ENCODE measurements at places on chromosomes 16 and 17.
A peak's percentile ranks its signal among the peaks of the same experiment; 100 is the strongest.

DNA sequence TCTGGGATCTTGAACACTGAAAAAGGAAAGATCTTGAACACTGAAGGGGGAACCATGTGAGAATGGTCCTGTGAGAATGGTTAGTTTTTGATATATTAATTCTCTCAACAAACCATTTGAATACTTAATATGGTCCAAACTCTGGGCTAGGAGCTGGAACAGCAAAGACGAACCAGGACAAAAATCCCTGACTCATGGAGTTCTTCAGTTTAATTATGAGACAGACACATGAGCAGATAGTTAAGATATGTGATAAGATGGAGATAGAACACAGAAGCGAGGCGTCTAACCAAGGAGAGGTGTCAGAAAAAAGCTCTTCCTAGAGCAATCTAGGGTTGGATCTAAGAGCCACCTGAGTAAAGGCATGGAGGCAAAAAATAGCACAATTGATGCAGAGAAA is 1.6 kb downstream of the CKLF start:
- no peak for DNase-seq
- H3K27ac ChIP-seq: no peak overlapping the region
- no peaks in the 10 kb centered on the region for H3K36me3 ChIP-seq

- H3K4me3 ChIP-seq: peak overlapping the region; percentile 59
- peak overlapping the region; percentile 76 for H3K27ac ChIP-seq
- no peaks in the 10 kb centered on the region for H3K27me3 ChIP-seq
- peak; percentile 69 for DNase-seq
These were observed 27.8 kb downstream of the BAHCC1 start for GRCh38 chr17:81422776-81423697.

DNA sequence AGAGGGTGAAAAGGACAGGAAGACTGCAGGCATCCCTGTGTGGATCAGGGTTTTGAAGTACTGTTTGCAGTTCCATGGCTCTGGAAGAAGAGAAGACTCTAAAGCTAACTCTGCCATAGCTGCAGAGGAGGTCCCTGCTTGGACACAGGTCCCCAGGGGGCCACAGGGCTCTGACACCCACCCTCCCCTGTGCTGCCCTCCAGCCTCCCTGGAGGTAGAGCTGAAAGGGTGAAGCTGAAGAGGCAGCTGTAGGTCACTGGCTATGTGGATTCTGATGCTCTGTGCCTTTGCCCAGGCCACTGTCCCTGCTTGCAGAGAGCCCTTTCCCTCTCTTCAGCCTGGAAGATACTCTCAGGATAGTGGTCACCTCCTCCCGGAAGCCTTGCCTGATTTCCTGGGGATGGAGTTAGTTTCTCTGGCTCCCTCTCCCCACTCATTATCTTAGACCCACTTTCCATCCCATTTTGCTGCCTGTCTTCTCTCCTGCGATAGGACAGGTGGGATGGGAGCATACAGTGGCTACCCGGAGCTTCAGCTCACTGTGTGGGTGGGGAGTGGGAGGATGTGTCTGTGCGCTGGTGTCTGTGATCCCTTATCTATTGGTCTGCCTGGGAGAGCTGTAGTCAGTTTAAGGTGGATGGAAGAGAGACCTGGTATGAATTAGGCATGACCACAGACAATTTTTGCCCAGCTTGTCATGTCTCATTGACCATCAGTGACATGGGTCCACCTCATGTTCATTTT is 89.8 kb upstream of the TMEM97 start:
- H3K4me3 ChIP-seq: no peak overlapping the region
- H3K27me3 ChIP-seq: no peaks in the 10 kb centered on the region
- no peaks in the 10 kb centered on the region for H3K36me3 ChIP-seq
- H3K27ac ChIP-seq: no peak overlapping the region
- no peaks in the 10 kb centered on the region for H3K4me1 ChIP-seq
- no peak for DNase-seq

- H3K27ac ChIP-seq: peak overlapping the region; percentile 33
- peak; percentile 22 for DNase-seq
- peaks cover 8% of the 10 kb centered on the region for H3K4me1 ChIP-seq
- no peaks in the 10 kb centered on the region for H3K27me3 ChIP-seq
- no peaks in the 10 kb centered on the region for H3K36me3 ChIP-seq
These were observed 77.6 kb downstream of the CMIP start for GRCh38 chr16:81522108-81522701.

- DNase-seq: no peak
- H3K4me3 ChIP-seq: no peak overlapping the region
These were observed 61.5 kb upstream of the B4GALNT2 start for GRCh38 chr17:49071106-49071505.

- no peaks in the 10 kb centered on the region for H3K27me3 ChIP-seq
- DNase-seq: peak; percentile 79
- H3K4me3 ChIP-seq: peak overlapping the region; percentile 54
- H3K27ac ChIP-seq: peak overlapping the region; percentile 89
These were observed 14.4 kb upstream of the FAAP100 start for GRCh38 chr17:81566461-81567126.

GRCh38 chr17:67554634-67555033 is 163.1 kb upstream of the NOL11 start:
- H3K4me3 ChIP-seq: no peak overlapping the region
- H3K27me3 ChIP-seq: no peaks in the 10 kb centered on the region
- H3K27ac ChIP-seq: no peak overlapping the region
- DNase-seq: no peak

- no peak for DNase-seq
- H3K27ac ChIP-seq: no peak overlapping the region
- H3K4me1 ChIP-seq: no peaks in the 10 kb centered on the region
- no peaks in the 10 kb centered on the region for H3K36me3 ChIP-seq
- no peak overlapping the region for H3K4me3 ChIP-seq
- no peaks in the 10 kb centered on the region for H3K27me3 ChIP-seq
These were observed 6.8 kb downstream of the FSCN2 start for GRCh38 chr17:81535007-81535328.

GRCh38 chr16:23823475-23824384 is 12.1 kb upstream of the PRKCB start:
- H3K27me3 ChIP-seq: peaks cover 5% of the 10 kb centered on the region
- no peak overlapping the region for H3K27ac ChIP-seq
- no peak for DNase-seq
- H3K4me1 ChIP-seq: no peaks in the 10 kb centered on the region
- no peaks in the 10 kb centered on the region for H3K36me3 ChIP-seq
- no peak overlapping the region for H3K4me3 ChIP-seq

DNA sequence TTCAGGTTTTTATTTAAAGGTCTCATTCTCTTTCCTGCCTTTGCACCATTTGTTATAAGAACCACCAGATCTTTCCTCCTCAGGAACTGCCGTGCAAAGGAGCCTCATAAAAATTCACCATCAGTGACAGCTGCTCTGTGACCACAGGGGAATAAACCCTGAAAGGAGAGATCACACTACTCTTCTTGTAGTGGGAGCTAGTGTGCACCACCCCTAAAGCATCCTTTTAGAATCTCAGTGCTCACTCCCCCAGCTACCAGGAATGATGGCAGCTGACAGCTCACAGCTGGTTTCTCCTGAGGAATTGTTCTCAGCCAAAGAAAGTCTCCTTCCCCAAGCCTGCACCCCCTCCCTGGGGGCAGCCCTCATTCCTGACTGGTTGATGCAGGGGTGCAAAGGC is 18.7 kb downstream of the VAT1L start:
- no peaks in the 10 kb centered on the region for H3K4me1 ChIP-seq
- H3K4me3 ChIP-seq: no peak overlapping the region
- no peak for DNase-seq
- H3K27ac ChIP-seq: no peak overlapping the region

DNA sequence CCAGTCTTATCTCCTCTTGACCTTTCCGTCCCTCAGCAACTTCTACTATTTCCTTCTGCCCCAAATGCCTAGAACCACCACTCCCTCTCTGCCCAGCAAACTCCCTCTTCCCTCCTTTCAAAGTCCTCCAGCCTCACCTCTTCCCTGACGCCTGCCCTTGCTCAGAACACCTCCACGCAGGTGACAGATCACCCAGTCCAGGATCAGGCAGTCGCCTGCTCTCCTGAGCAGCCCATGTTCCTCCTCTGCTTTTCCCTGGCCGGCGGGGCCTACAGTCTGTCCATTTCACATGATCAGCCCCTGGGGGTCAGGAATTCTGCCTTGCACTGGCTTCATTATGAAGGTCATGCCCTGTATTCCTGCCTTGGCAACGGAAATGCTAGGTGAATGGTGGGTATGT is 422 bp downstream of the CD300LF start:
- H3K4me1 ChIP-seq: no peaks in the 10 kb centered on the region
- peaks cover 15% of the 10 kb centered on the region for H3K27me3 ChIP-seq
- H3K27ac ChIP-seq: no peak overlapping the region
- no peaks in the 10 kb centered on the region for H3K36me3 ChIP-seq

DNA sequence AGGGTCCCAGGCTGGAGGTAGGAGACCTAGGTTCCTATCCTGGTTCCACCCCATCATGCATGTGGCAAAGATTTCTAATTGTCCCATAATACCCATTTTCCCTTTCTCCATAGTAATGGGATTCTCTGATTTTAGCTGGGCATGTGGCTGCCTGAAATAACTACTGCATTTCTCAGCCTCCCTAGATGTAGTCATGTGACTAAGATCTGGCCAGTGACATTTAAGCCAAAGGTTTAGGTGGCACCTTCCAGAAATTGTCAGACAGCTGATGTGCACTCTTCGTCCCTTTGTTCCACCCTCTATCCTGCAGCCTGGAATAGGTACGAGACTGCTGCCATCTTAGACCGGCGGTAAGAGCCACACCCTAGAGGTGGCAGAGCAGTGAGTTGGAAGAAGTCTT is 8.2 kb downstream of the NXPH3 start:
- no peaks in the 10 kb centered on the region for H3K27me3 ChIP-seq
- no peak overlapping the region for H3K4me3 ChIP-seq
- no peaks in the 10 kb centered on the region for H3K4me1 ChIP-seq
- H3K27ac ChIP-seq: no peak overlapping the region
- DNase-seq: no peak
- no peaks in the 10 kb centered on the region for H3K36me3 ChIP-seq

GRCh38 chr16:81908466-81909262 is 102.6 kb downstream of the SDR42E1 start:
- no peaks in the 10 kb centered on the region for H3K4me1 ChIP-seq
- H3K36me3 ChIP-seq: no peaks in the 10 kb centered on the region
- no peaks in the 10 kb centered on the region for H3K27me3 ChIP-seq
- H3K4me3 ChIP-seq: no peak overlapping the region
